Esophagus squamous epithelium (tissue), 5 donors: ENCODE measurements at places on chromosomes 2 and 18.

GRCh38 chr18:48613589-48614404 is 75.0 kb downstream of the CTIF start:
- no peak for DNase-seq

GRCh38 chr2:158599609-158600008 is 142.9 kb downstream of the PKP4 start:
- no peak for DNase-seq

DNA sequence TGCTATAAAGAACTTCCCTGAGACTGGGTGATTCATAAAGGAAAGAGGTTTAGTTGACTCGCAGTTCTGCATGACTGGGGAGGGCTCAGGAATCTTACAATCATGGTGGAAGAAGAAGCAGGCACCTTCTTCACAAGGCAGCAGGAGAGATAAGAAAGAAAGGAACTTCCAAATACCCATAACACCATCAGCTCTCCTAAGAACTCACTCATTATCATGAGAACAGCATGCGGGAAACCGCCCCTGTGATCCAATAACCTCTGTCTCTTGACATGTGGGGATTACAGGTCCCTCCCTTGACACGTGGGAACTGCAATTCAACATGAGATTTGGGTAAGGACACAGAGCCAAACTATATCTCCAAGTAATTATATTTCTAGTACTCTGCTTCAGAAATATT is 163.8 kb upstream of the CDH20 start:
- no peak for DNase-seq

GRCh38 chr18:75350512-75350839 is 77.0 kb downstream of the SMIM21 start:
- DNase-seq: no peak

- no peak for DNase-seq
Observed at GRCh38 chr2:38648107-38648761, 17.7 kb upstream of the GALM start.

DNA sequence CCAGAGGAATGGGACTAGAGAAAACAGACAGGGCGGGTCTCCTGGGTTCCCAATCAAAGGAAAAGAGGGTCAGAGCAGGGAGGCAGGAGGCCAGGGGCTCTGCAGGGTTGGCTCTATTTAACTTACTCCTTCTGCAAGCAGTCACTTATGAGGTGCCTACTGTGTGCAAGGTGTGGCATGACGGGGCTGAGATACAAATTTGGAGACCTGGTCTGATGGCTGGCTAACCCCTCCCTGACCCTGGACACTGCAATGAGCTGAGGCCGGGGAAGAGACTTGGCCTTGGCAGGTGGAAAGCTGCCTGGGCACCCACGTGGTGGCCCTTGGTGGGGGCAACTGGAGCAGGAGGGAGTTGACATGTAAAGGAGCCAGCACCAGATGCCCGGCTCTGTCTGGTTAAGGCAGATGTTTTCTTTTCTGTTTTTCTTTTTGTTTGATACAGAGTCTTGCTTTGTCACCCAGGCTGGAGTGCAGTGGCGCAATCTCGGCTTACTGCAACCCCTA is 148.5 kb upstream of the GATA6 start:
- no peak for DNase-seq

DNA sequence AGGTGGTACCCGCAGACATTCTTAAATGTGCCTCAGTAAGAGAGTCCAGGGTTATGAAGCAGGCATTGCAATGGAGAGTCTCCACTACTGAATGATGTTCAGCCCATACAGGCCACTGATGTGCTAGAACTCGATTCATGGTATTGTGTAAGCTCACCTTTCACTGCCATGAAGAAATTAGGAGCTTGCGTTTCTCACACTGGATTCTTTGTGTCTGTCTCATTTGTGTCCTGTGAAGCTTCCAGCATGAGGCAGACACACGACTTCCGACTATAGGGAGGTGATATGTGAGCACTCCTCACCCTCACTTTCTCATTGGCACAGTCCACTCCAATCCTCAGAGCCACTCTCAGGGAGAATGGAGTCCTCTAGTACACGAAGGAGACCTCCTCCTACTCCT is 677.4 kb upstream of the RAB6C start:
- no peak for DNase-seq

DNA sequence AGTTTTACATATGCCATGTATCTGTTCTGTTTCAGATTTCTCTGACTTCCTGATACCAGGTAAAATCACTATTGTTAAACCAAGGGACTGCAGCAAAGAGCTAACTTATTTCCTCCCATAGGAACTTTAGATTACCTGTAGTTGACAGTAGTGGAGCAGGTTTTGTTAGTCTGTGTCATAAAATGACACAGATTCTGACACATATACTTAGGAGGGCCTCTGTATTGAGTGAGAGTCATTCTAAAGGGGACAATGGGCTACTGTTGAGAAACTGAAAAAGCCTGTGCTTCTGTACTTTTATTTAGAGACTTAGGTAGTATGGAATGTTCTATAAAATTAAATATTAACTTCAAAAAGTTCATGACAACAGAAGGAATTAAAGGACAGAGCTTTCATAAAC is 48.2 kb downstream of the KCMF1 start:
- no peak for DNase-seq

DNA sequence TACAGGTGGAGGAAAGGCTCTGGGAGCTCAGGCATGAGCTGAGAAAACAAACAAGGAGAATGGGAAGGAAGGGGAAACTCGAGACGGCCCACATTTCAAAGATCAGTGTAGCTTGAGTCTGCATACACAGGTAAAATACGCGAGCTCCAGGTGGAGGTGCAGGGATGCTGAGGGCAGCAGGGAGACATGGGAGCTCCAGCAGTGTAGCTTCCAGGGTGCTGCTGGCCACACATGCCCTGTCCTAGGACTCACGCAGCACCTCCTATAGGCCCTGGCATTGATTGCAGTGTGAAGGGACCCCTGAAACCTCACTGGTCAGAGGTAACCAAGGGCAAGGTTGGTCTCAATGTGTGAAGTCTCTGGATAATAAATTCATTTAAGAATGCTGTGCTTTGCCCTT is 362.8 kb upstream of the HS6ST1 start:
- DNase-seq: no peak

DNA sequence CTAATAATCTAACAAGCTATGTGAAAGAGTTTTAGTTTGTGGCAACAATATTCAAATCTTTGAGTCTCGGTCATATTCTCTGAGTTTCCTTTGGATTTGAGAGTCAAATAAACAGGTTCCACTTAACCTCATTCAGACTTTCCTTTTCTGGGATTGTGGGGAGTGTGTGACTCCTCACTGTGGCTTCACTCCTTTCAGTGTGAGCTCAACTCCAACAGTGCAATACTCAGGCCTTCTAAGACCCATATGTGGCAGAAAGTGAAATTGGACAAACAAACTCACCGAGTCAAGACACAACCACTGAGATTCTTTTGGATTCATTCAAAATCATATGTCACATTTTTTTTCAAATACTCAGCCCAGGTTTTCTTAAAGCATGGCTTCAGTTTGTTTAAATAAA is 25.4 kb downstream of the SLC9A4 start:
- no peak for DNase-seq

GRCh38 chr2:196376984-196377877 is 205.9 kb upstream of the STK17B start:
- no peak for DNase-seq

- no peak for DNase-seq
Observed at GRCh38 chr2:104871649-104871971, 17.7 kb downstream of the POU3F3 start.

DNA sequence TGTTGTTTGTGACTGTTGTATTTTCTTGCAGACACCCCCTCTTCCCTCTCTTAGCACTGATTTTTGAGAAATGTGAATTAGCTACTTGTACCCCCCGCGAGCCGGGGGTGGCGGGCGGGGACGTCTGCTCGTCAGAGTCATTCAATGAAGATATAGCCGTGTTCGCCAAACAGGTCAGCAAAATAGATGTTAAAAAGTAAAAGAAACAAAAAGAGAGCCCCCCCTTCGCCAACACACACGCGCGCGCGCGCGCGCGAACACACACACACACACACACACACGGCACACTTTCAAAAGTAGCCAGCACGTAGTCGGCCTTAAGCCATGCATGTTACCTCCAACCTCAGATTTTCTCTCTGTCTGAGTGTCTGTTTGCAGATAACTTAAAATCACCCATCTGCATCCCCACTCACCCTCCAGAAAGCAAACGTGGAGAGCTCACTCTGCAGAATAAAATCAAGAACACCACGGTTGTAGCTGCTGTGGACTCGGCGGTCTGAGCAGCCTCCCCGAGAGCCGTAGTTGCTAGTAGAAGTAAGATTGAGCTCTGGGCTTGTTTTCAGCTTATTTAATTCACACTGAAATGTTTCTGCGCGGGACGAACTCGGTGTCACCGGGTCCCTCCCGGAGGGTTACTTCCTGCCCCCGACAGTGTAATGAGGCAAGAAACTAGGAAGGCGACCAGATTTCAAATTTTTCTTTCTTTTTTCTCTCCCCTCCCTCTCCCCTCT is 5.1 kb downstream of the MEIS1 start:
- no peak for DNase-seq

DNA sequence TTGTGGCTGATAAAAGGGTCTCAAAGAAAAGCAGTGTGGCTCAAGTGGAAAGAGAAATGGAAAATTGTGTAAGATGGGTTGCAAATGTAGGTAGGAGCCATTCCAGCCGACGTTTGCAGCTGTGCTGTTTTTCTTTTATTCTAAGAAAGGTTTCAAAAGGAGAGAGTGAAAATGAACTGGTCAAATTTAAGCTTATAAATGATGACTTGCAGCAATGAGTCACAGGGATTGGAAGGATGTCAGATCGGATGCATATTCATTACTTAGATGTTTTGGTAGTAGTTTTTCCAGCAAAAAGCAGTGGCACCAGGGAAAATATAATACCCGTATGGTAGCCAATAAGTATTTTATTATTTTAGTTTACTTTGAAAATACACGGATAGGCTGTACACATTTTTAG is 79.1 kb downstream of the LRRTM4 start:
- no peak for DNase-seq

GRCh38 chr18:63378919-63379638 is 12.1 kb upstream of the KDSR start:
- DNase-seq: no peak

DNA sequence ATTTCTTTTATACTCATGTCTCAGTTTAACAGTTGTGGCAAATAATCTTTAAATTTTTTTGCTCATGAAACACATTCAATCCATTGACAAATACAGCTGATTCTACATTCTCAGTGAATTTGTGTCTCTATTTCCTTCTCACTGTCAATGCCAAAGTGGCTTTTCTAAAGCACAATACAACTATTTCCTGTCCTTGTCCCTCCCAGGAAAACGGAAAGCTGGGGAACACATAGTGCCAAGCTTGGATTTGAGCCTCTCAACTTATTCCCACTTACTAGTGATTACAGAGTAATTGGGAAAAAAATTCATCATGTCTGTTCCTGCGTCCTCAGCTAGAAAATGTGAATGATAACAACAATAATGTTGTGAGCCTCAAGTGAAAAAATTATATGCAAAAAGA is 899.7 kb upstream of the CDH2 start:
- DNase-seq: no peak

DNA sequence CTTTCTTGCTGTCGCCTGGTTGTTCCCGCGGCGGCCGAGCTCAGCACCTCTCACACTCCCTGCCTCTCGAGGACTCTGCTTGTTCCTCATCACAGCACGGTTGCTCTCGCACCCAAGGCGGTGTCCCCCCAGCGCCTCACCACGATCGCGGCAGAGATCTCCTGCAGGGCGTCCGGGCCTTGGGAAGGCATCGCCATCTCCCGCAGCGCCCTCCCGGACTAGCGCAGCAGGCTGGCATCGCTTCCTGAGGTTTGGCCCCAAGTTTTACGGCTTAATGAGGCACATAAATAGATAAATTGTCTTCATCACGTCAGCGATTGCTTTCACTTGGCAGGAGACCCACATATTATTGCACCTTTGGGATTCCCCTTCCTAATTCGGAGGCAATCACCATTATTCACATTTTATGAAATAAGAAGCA is 125.4 kb downstream of the RGPD3 start:
- DNase-seq: no peak

DNA sequence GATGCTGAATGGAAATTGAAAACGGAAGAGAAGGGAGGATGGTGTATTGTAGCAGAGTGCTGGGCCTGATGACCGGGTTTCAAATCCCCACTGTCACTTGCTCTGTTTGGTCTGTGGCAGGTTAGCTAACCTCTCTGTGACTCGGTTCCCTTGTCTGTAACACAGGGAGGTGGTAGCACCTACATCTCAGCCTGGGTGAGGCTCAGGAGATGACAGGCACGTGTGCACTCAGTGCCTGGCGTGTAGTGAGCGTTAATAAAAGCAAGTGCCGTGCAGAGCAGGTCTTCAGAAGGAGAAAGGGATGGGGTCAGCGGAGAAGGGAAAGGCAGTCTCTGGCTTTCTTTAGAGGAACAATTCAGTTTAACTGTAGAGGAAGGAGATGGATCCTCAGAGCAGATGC is 125.5 kb upstream of the SMIM21 start:
- DNase-seq: no peak

DNA sequence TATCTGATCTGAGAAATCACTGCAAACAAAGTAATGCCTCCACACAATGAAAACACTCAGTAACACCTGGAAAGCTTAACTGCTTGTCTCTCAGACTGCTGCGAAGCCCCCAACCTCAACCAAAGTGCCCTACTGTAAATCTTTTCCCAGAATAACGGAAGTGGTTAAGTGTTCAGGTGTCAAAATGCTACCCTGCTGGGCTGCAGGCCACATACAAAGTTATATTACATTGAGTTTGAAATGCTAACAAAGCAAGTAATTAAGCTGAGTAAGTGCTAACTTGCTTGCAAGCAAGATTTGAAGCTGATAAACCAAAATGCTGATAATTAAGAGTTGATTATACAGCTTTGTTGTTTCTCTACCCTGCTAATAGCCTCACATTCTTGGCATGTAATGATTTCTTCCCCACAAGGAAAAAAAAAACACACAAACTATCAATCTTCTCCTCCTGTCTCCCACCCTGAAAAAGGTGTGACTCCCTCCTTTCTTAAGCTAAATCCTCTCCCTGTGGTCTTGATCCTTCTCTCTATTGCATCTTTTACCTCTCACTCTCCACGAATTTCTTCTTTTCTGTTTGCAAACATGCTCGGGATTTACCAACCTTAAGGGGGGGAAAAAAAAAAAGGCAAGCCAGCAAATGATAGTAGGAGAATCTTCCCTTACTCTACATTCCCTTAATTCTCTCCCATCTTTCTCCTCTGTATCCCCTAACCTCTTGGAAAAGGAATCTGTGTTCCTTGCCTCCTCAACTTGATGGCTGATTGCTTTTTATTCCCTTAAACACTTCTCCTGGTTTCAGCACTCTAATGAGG is 266.8 kb upstream of the SIX3 start:
- DNase-seq: no peak

GRCh38 chr2:239380831-239381708 is 19.8 kb downstream of the HDAC4 start:
- no peak for DNase-seq

GRCh38 chr2:240962300-240963064 is 35.9 kb upstream of the SNED1 start:
- DNase-seq: no peak

GRCh38 chr18:80196528-80197320 is 50.6 kb downstream of the PARD6G start:
- no peak for DNase-seq

DNA sequence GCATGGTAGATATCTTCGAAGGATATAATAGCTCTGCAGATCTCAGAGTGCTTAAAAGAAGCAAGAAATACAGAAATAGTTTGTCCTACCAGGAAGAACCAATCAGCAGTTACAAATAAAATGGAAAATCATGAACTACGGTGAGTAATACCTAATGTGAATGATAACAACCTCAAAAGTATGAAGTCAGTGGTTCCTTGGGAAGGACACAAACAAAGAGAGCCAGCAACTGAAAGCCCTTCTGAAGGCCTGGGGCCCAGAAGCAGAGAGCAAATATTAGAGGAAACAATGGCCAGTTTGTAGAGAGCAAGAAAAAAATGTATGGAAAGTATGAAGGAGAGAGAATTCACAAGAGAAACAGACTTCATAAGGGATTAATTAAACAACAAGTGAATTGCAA is 226.8 kb upstream of the CHST9 start:
- no peak for DNase-seq
